ENCODE measurements at places on chromosomes 3 and 15.

- no peak for DNase-seq
Observed at GRCh38 chr15:78996894-78997275, 52.0 kb upstream of the CTSH start.

- no peak for DNase-seq
Observed at GRCh38 chr15:37220949-37221670, 120.8 kb upstream of the MEIS2 start.

GRCh38 chr15:52440414-52440813 is 88.3 kb downstream of the MYO5A start:
- DNase-seq: peak; percentile 11

- DNase-seq: no peak
Observed at GRCh38 chr15:59410391-59410896, 27.5 kb upstream of the FAM81A start.

- no peak for DNase-seq
Observed at GRCh38 chr3:72158639-72159326, 373.8 kb upstream of the PROK2 start.

All from activated T-cell treated with anti-CD3 and anti-CD28 coated beads for 4 hours (primary cell).